Epithelial cell of proximal tubule (primary cell): ENCODE measurements at places on chromosomes 2 and 18. TPM values are rescaled to one million over a fixed set of nuclear protein-coding genes. Genes with fewer than 3 reads are reported as not detected.

DNA sequence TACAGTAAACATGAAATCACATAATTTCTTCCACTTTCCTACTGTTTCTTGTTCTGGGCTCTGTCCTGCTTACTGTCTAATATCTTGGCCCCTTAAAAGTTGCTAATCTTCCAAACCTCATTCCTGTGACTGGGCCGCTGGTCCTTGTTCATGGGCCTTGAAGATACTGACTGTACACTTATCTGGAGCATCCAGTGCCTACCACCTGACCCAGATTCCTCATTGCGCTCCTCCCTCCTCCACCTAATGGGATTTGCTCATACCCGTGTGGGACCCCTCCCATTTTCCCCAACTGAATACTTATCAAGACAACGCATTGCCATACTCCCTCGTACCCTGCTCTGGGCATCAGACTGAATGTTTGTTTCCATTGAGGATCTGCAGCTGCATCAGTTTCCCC is 6.1 kb upstream of the IL37 start:
- DNase-seq: no peak

- no peak for DNase-seq
Observed at GRCh38 chr2:230773039-230773773, 60.6 kb downstream of the CAB39 start.

GRCh38 chr2:19198381-19198780 is 160.0 kb downstream of the OSR1 start:
- no peak for DNase-seq

DNA sequence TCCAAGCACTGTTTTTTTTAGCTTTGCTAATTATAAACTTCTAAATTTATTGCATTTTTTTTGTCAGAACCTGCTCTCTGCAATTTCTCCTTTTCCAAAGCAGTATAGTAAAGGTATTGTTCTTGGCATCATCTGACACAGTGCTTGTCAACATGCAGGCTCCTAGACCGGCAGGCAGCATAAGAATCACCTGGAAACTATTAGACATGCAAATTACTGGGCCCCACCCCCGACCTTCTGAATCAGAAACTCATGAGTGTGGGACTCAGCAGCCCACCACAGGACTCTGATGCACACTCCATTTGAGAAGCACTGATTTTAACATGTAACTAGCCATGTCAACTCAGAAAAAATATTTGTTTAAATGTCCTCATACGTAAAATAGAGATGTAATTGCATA is 551.1 kb upstream of the CELF4 start:
- DNase-seq: no peak

GRCh38 chr2:169928463-169928864 is 101.2 kb downstream of the UBR3 start:
- DNase-seq: peak; percentile 22

DNA sequence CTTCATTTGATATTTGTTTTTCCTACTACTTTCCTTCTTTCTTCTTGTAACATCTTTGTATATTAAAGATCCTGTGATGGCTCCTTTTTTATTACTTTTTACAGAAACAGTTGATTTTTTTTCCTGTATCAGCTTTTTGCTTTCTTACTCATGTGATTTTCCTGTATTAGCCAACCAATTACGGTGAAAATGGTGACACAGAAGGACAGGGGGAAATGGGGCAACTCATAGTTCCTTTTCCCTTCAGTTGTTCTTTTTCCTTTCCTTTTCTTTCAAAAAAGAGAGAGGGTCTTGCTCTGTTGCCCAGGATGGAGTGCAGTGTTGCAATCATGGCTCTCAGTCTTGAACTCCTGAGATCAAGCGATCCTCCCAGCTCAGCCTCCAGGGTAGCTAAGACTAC is 117.8 kb downstream of the ATL2 start:
- DNase-seq: no peak

DNA sequence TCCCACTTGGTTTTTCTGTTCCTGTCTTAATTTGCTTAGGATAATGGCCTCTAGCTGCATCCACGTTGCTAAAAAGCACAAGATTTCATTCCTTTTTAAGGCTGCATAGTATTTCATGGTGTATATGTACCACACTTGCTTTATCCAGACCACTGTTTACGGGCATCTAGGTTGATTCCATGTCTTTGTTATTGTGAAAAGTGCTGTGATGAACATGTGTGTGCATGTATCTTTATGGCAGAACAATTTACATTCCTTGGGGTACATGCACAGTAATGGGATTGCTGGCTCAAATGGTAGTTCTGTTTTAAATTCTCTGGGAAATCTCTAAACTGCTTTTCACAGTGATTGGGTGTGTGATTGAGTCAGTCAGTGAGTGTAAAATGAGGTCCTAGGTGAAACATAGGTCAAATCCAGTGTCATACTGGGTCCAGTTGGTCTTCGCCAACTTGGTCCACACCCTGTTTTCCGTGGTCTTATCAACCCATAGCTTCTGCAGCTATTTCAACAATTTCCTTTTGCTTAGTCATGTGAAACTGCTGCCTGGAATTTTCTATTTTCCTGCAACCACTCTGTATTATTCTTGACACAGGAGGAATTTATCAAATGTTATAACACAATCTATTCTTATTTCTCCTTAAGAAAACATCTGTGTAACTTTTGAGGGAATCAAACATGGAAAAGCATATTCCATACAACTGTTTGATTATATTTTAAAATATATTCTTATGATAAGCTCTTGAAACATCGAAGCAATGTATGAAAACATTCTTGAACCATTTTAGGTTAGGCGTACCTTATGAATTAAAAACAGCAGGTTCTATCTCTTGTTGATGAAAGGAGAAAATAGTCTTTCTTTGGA is 82.9 kb downstream of the ADCYAP1 start:
- DNase-seq: no peak

DNA sequence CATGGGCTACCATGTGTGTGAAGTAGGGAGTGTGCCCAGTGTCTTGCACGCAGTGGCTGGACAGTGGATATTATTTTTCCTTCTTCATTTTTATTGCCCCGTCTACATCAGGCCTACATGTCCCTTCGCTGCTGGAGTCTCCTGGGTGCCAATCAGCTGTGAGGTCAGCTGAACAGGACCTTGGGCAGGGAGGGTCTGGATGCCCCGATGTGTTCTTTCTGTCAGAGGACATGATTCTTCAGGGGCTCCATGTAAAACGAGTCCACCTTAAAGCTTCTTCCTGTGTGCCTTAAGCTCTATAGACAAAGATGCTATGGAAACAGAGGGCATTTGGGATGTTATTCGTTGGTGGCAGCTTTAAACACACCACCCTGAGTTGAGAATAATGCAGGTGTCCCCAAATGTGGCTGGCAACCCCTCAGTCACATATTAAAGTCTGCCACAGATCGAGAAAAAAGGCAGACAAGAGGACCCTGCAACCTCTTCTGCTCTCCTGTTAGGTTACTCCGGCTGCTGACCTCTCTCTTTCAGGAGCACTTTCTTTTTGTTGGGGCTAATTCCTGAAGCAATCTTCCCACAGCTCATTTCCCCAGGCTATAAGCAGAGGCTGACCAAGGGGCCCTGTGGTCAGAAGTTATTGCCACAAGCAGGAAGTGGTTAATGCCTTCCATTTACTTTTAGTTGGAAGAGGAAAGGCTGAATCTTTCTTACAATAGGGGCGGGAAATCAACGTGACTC is 20.0 kb downstream of the GREB1 start:
- no peak for DNase-seq

GRCh38 chr2:46270384-46270783 is 26.8 kb upstream of the EPAS1 start:
- DNase-seq: no peak

GRCh38 chr2:197349699-197350098 is 39.1 kb upstream of the ANKRD44 start:
- DNase-seq: no peak

GRCh38 chr2:119108186-119108585 is 50.4 kb downstream of the C1QL2 start:
- no peak for DNase-seq

The FEV gene
- total RNA-seq: not detected in 2 replicates

The FOXD4L1 gene
- not detected in 2 replicates for total RNA-seq

The SKA1 gene
- 23.9 and 34.2 TPM in 2 replicates for total RNA-seq

The ADAM17 gene
- 24.3 and 28.1 TPM in 2 replicates for total RNA-seq

The ST8SIA5 gene
- total RNA-seq: not detected in 2 replicates

The C18orf54 gene
- total RNA-seq: 6.4 and 12.9 TPM in 2 replicates

The FNDC4 gene
- 7.3 and 26.6 TPM in 2 replicates for total RNA-seq

The VSNL1 gene
- total RNA-seq: not detected in 2 replicates

The HOXD12 gene
- not detected in 2 replicates for total RNA-seq
